Placental pericyte (primary cell): ENCODE measurements at places on chromosomes 7 and 10. TPM values are rescaled to one million over a fixed set of nuclear protein-coding genes. Genes with fewer than 3 reads are reported as not detected.

DNAJC12 gene
- total RNA-seq, result 0.29 and 0.44 TPM in 2 replicates

PAPSS2 gene
- total RNA-seq, result 131 and 227 TPM in 2 replicates

GDF2 gene
- total RNA-seq, result 0.14 TPM in 1 of 2 replicates, not detected in the other

GATA3 gene
- 0.29 TPM in 1 of 2 replicates, not detected in the other for total RNA-seq

ADRB1 gene
- not detected in 2 replicates for total RNA-seq

DOCK1 gene
- total RNA-seq, result 70.0 and 84.5 TPM in 2 replicates

CALY gene
- not detected in 2 replicates for total RNA-seq

SCD gene
- total RNA-seq, result 200 and 1,148 TPM in 2 replicates

TRDMT1 gene
- 5.7 and 11.0 TPM in 2 replicates for total RNA-seq
